ENCODE measurements at places on chromosomes 11 and 22.

GRCh38 chr22:22815397-22816170 is 72.0 kb upstream of the IGLL5 start:
- DNase-seq = no peak

GRCh38 chr11:114279792-114280546 is 16.2 kb upstream of the NNMT start:
- DNase-seq = no peak

- no peak for DNase-seq
Observed at GRCh38 chr11:4704054-4704789, at the start of gene MMP26. TSS of gene MMP26 (plus strand) at chr11:4704784.

DNA sequence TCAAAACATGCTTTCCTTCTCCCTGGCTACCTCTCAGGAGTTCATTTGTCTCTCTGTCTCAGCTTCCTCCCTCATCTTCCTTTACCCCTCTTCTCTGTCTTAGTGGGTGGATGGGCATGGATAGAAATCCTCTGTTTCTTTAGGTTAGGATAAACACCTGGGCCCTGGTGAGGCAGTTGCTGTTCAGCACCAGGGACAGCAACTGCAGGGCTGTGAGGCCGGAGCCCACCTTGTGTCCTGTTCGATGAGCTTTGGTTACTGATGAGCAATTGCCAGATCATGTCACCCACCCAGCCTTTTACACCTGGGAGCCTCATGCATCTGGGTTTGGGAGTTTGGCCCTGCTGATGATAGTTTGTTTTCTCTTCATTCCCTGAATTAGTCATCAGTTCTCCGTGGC is 6.1 kb upstream of the CRYBB3 start:
- no peak for DNase-seq
